Forelimb muscle (tissue), 1 donor: ENCODE measurements at places on chromosomes 7 and 10. TPM values are rescaled to one million over a fixed set of nuclear protein-coding genes. Genes with fewer than 3 reads are reported as not detected.

Gene TRIM74
- polyA plus RNA-seq = 1.5 TPM

Gene SPOCK2
- polyA plus RNA-seq = 3.4 TPM

Gene FAM237B
- polyA plus RNA-seq = 0.06 TPM

Gene FAM24B
- 2.0 TPM for polyA plus RNA-seq

Gene ITGB8
- polyA plus RNA-seq = 3.9 TPM

Gene MYO1G
- 0.77 TPM for polyA plus RNA-seq

Gene SLF2
- 87.6 TPM for polyA plus RNA-seq

Gene IQUB
- 0.47 TPM for polyA plus RNA-seq

Gene TEX36
- not detected for polyA plus RNA-seq

Gene CNOT4
- polyA plus RNA-seq = 22.0 TPM

Gene HABP2
- 0.19 TPM for polyA plus RNA-seq

Gene SAMD9L
- polyA plus RNA-seq = 6.4 TPM

Gene NUTM2E
- 0.59 TPM for polyA plus RNA-seq

Gene DOCK4
- polyA plus RNA-seq = 7.5 TPM

Gene MPP7
- 3.6 TPM for polyA plus RNA-seq

Gene KCND2
- polyA plus RNA-seq = 1.2 TPM

Gene IDI2
- polyA plus RNA-seq = 0.14 TPM

Gene SPDYE11
- polyA plus RNA-seq = 0.20 TPM
